ENCODE measurements at places on chromosomes 4 and X.

DNA sequence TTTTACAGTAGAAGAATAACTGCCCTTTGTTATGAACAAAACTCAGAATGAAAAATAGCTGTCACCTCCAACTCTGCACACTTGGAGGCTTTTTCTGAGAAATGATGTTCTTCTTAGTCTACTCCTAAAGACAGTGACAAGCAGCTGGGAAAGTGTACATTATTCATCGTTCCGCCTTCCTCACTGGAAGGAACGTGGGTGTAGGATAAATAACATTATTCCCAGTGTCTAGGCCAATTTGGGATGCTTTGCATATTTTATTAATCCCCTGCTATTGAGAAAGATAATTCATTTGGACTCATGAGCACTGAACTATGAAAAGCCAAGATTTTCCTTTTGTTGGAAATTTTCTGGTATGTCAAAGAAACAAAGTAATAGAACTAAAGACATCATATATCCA is 87.8 kb downstream of the VCX2 start:
- no peak for DNase-seq

GRCh38 chr4:83370640-83370906 is 35.9 kb upstream of the HPSE start:
- no peak for DNase-seq

- DNase-seq, result no peak
Measured at GRCh38 chr4:14652522-14652921, 349.8 kb upstream of the CPEB2 start.

- DNase-seq, result no peak
Measured at GRCh38 chr4:121278811-121279368, 101.9 kb downstream of the QRFPR start.

DNA sequence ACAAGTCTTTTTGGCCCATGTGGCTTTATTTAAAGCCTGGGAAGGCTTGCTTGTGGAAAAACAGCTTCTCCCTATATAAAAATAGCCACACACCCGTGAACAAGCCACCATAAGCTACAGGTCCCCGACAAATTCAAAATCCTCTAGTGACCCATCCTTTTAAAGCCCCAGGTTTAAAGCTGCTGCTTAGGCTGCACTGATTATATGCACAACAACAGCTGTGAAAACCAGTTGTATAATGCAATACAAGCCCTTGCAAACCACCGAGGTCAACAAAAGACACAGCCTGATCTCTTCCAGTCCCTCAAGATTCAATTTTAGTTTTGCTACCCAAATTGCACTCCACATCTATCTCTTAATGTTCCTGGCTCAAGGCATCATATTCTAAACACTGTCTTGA is 186.0 kb upstream of the WDFY3 start:
- DNase-seq, result no peak

GRCh38 chrX:153877571-153878261 is 8.3 kb downstream of the L1CAM start:
- DNase-seq, result no peak

DNA sequence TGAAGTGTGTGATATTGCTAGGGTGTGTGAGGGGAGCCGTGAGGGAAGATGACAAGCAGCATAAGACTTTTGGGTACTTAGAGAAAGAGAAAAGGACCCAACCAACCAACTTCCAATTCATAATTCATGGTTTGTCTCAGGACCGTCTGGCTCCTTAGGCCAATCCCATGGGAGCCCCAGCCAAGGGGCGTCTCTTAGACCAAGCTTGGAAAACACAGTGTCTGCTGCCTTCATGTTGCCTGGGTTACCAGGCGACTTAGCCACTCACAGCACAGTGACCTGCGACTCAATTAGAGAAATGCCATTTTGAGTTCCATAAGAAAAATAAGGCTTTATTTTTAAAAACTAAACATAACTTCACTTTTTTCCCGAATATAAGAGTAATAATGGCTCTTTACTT is 32.7 kb downstream of the BST1 start:
- DNase-seq, result no peak

DNA sequence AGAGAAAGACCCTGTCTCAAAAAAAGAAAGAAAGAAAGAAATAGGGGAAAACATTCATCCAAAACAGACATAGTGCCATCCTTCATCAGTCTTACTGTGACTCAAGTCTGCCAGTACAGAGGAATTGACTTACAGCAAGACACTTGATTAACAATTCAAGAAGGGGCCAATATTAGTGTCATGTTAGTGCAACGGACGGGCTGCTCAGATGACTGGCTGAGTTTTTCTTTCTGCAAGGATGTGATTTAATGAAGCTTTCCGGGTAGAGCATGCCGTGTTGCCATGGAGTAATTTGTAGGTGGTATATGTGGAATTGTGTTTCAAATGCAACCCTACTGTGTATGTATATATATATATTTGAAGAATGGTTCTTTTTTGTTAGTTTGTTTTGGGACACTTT is 12.6 kb upstream of the MFAP3L start:
- no peak for DNase-seq

GRCh38 chr4:112093636-112094202 is 51.5 kb upstream of the FAM241A start:
- DNase-seq, result peak; percentile 58

DNA sequence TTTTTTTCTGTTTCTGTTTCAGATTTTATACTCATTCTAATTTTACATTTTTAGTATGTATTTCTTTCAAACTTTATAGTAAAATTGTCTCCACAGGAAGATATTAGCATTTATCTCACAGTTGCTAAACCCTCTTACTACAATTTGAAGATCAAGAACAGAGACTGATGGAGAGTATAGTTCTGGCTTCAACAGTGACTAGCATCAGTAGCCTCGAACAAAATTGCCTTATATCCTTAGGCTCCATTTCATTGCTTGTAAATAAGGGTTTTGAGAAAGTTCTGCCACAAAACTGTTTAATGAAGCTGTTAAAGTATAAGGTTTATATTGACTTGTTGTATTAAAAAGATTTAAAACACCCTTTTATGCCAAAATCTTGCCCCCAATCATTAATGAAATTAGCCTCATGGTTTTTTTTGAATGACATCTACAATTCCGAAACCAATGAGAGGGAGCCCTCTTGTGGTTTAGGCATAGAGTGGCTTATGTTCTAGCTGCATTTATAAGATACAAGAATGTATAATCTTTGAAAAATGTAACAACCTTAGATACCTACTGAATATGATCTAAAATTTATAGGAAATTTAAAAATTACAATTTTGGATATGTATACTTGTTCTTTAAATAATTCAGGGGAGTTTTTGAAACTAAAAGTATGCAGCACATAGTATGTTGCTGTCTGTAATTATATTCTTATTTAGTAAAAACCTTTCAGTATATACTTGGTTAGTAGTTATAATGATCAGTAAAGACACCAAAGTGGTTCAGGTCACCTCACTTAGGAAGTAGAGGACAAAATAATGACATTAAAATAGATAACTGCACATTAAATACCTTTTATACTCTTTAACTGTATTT is 109.8 kb upstream of the HPGD start:
- DNase-seq, result peak; percentile 49

Measured in T47D (cell line).